Stimulated activated CD4-positive, alpha-beta T cell treated with anti-CD3 and anti-CD28 coated beads, Interleukin-1b, Interleukin-23, amount 100 ng/mL, for 1 hour (primary cell): ENCODE measurements at places on chromosomes 12 and 14.

DNA sequence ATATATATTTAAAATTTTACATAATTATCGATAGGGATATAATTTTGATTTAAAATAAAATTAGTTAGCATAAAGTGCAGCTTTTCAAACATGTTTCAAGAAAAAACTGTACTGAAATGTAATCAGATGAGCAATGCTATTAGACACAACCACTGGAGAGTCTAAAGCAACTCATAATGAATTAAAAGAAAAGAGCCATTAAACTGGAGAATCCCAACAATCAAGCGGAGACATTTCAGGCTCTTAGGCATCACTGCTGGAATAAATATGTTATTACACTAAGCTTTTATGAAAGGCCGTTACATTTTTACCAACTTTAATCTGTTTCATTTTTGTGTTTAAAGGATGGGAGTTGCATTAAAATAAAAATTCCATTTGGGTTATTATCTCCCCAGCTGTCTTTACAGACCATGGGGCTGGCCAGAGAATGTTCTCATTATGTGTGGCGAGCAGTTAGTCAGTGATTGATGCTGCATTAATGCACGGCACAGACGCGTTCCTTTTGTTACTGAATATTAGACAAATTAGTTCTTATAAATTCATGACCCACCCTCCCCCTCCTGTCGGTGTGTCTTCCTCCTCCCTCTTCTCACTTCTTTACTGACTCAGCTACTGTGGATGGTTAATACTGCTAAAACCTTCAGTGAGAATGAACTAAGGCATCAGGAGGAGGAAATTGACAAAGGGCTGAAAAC, 156.8 kb downstream of the PDZRN4 start:
- DNase-seq = no peak

DNA sequence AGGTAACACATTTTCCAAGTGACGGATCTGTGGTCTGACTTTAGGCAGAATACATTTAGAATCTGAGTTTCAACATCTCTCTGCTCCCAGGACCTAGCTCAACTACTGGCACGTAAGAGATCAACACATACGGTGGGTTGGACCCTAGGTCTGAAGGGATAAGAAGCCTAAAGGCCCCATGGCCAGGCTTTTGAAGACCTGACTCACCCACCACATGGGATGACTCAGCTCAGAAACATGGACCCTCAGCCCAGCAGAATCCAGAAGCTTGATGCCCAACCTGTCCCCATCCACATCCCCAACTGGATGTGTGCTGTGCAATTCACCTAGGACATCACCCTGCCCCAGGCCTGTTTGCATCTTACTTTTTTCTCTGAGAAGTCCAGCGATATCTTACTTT, 770.2 kb downstream of the BCL11B start:
- DNase-seq = no peak

- no peak for DNase-seq
These were observed 2.6 kb upstream of the KRT71 start for GRCh38 chr12:52555577-52555976.

DNA sequence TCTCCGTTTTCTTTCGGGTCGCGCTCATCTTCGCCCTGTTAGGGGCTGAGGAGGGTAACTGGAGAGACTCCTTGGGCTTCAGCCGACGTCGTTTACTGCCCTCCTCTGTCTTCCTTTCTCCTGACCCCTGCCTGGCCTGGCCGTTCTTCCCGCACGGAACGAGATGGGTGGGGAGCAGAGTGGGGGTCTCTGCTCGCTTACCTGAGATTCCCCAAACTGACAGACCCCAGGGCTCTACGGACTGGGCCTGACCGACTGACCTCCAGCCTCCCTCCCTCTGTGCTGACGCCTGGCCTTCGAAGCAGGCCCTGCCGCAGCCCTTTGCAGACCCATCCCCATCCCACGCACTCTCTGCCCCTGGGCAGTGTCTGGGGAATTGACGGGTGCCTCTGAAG, 439 bp downstream of the GOLGA5 start:
- DNase-seq = no peak

DNA sequence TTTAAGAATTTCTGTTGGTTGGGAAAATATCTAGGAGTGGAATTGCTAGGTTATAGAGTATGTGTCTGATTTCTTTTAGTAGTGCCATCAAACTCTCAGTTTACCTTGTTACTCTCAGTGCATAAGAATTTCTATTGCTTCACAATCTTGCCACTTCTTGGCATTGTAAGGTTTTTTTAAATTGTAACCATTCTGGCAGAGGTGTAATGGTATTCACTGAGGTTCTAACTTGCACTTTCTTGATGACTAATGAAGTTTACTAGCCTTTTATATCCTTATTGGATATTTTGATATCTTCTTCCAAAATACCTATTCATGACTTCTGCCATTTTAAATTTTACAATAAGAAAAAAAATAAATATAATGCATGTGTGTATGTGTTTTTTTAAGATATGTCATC, 478.0 kb downstream of the NAV3 start:
- no peak for DNase-seq

DNA sequence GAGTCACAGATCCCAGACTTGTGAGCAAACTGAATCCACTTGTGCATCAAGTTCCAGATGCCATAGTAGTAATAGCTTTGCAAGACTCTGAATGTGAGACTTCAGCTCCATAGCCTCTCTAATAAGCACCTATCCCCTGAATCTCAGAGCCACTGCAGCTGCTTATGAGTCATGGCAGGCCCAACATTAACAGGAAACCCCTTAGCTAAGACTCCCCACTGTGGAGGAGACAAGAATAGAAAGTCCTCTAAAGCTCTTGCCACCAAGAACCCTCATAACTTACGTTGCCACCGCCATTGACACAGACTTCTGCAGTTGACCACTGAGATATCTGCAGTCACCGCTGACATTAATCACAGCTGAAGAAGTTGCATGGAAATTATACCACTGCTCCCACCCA, 62.9 kb upstream of the PDE3A start:
- no peak for DNase-seq

DNA sequence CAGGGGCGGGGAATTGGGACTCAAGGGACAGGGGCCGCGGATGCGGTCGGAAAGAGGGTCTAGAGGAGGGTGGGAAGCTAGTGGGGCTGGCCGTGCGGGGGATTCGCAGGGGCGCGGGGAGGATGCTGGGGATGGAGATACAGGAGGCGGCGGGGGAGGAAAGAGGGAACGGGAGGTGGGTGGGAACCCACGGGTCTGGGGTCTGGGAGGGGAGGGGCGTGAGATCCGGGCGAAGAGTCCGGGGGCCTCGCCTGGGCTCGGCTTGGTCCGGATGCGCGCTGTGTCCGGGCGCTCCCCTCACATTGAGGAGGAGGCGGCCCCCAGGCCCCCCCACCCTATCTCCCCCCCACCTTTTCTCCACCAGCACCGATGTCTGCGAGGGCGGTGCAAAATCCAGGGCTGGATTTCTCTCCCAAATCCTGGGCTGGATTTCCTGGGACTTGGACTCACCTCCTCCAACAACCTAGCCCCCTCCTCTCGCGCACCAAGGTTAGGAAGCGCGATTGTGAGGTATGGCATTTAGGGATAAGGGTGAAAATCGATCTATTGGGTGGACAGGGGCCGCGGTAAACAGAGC, at the start of gene AGAP2:
Gene AGAP2, minus strand, starts transcription at position 82 of the 577 bp plus-strand sequence. CDS start 496 bp downstream, outside the sequence.
- no peak for DNase-seq

DNA sequence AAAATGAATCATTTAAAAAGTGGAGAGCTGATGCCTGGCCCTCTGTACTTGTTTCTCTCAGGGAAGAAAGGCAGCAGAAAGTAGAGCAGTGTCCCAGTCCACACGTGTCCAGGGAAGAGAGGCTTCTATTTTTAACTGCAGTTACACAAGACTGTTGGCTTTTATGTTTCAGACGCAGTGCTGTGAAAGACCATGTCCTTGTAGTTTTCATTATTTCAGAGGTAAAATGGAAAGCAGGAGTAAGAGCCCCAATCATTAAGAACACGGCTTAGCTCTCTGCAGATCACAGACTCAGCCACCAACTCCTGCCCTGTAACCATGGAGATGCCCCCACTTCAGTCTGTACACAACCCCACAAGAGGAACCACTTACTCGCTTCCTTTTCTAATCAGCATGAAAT, 336.3 kb downstream of the DAD1 start:
- DNase-seq = no peak

- DNase-seq = no peak
These were observed 63.6 kb upstream of the ELK3 start for GRCh38 chr12:96130396-96131059.

GRCh38 chr12:68794653-68795251, 13.2 kb upstream of the MDM2 start:
- no peak for DNase-seq

- no peak for DNase-seq
These were observed 289.3 kb downstream of the DUSP6 start for GRCh38 chr12:89062996-89063395.

- DNase-seq = no peak
These were observed 6.8 kb upstream of the PSMA6 start for GRCh38 chr14:35285168-35286002.

DNA sequence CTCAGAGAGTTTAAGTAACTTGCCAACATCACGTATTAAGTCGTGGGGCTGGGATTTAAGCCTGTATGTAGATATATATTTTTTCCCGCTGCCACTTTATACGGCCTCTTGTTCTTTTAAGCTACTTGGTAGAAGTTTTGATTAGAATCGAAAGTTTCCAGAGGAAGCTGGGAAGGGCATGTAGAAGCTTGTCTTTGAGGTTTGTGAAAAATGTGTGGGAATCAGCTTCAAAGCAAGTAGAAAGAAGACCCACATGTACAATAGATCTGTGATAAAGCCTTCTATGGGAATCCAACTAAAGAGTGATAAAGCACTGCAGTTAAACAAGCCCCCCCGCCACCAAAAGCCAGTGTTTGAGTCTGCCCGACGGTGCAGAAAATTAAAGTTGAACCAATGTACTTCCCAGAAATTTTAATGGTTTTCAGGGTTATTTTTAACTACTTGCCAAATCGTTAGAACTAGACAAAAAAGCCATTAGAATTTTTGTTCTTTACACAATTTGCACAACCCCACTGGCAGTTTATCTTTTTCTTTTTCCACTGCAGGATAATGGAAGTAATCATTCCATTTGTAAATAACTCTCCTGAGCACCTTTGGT, 25.5 kb downstream of the SERPINA11 start:
- no peak for DNase-seq

GRCh38 chr12:66964629-66965028, 285.8 kb upstream of the GRIP1 start:
- DNase-seq = no peak

DNA sequence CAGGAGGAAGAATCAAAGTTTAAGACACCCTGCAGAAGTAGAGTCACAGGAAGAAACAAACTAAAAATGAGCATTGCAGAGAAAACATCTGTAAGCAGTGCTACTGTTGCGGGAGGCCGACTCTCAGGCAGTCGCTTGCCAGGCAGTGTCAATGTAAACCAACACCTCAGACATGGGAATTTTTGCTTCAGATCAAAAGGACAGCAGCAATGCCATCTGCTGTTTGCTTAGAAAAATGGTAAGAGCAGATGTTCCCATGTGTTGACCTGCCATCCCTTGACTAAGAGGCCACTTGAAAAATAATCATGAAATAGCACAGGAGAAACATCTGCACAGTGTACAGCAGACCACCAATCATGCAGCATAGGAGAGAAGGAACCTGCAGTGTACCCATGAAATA, 196.6 kb downstream of the SLC25A21 start:
- no peak for DNase-seq

DNA sequence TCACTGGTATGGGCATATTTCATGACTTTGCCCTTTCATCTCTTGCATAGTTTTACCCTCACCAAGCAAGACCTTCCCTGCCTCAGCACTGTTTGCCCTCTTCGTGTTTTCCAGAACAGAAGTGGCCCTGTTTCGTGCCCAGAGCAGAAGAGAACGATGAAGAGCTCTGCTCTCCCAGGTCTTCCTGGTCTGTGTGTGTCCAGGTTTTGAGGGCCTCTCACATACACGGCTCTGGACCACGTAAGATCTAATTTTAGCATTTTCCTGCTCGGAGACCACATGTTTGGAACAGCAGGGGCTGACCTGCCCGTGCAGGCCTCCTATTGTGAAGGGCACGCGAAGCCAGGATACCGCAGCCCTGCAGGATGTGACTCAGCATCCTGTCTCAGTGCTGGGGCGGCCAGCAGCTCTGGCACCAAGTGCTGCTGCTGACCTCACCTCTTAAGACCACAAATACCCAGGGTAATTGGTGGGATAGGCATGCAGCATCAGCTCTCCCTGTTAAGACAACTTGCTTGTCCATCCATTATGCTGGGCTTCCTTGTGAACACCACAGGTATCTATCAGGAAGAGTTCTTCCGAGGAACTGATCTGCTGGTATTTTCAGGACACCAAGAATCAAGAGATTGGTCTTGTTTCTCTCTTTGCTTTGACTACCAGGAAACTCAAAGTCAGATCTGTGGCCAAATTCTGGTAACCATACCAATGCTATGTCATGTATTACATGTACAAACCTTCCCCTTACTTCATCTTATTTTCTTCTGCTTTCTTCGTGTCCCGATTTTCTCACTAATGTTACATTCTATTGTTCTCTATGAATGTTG, 19.0 kb downstream of the SSH1 start:
- peak; percentile 18 for DNase-seq

GRCh38 chr12:118633071-118633470, 256.7 kb downstream of the SUDS3 start:
- DNase-seq = no peak

DNA sequence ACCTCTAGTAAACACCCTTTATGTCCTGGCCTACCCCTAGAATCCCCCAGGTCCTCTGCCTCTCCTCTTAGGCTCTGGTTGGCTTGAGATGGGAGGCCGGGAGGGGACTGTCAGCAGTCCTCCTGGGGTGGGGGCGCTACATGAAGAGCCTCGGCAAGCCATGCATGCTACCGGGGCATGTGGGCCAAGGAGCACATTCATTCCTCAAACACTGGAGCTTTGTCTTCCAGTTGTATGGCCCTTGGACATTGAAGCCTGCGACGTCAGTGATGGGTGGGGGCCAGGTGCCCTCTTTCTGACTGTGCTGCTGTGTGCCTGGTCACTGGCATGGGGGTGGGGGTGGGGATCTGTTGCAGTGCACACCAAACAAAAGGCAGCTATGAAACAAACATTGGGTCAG, 15.8 kb upstream of the CELA1 start:
- DNase-seq = no peak

DNA sequence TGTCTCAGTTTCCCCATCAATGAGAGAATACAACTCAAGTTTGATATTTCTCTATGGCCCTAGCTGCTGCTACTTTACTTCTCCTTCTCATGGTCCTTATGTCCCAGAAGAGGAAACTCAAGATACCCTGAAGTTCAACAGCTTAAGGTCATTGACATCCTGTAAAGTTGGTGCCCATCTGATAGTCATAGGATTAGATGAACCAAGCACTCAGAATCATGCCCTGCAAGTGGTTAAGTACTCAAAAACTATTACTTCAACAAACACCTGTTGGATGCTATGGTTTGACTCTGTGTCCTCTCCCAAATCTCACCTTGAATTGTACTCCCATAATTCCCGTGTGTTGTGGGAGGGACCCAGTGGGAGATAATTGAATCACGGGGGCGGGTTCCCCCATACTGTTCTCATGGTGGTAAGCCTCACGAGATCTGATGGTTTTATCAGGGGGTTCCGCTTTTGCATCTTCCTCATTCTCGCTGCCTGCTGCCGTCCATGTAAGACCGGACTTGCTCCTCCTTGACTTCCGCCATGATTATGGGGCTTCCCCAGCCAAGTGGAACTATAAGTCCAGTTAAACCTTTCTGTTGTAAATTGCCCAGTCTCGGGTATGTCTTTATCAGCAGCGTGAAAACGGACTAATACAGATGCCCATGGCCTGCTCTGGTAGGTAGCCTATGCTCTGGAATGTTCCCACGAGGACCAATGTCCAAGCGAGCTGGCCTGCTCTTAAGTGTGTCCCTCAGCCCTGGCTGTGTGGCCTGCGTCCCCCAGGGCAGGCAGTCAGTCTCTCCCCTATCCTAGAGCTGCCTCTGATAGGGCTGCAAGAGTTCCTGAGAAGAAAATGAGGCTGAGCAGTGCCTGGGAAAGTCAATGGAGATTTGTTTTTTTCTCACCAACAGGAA, 18.1 kb downstream of the CAMKK2 start:
- no peak for DNase-seq
